ENCODE measurements at places on chromosomes 5 and 9.

- DNase-seq = no peak
Observed at GRCh38 chr9:110146373-110146772, 61.6 kb downstream of the C9orf152 start.

- no peak for DNase-seq
Observed at GRCh38 chr5:51582871-51583394, 199.7 kb downstream of the ISL1 start.

DNA sequence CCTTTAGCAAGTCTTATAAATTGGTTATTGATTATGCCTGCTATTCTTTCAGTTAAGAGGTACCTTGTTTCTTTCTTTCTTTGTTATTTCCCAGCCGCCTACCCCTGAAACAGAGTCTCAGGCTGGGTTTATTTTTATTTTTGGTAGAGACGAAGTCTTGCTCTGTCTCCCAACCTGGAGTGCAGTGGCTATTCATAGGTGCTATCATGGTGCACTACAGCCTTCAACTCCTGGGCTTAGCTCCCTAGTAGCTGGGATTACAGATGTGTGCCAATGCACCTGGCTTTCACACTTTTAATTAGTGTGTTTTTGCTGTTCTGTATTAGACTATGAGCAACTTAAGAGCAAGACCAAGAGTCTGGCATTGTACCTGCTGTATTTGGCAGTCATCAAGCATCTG, 14.2 kb downstream of the MAML1 start:
- DNase-seq = no peak

- no peak for DNase-seq
Observed at GRCh38 chr5:83785176-83785668, 64.6 kb upstream of the HAPLN1 start.

DNA sequence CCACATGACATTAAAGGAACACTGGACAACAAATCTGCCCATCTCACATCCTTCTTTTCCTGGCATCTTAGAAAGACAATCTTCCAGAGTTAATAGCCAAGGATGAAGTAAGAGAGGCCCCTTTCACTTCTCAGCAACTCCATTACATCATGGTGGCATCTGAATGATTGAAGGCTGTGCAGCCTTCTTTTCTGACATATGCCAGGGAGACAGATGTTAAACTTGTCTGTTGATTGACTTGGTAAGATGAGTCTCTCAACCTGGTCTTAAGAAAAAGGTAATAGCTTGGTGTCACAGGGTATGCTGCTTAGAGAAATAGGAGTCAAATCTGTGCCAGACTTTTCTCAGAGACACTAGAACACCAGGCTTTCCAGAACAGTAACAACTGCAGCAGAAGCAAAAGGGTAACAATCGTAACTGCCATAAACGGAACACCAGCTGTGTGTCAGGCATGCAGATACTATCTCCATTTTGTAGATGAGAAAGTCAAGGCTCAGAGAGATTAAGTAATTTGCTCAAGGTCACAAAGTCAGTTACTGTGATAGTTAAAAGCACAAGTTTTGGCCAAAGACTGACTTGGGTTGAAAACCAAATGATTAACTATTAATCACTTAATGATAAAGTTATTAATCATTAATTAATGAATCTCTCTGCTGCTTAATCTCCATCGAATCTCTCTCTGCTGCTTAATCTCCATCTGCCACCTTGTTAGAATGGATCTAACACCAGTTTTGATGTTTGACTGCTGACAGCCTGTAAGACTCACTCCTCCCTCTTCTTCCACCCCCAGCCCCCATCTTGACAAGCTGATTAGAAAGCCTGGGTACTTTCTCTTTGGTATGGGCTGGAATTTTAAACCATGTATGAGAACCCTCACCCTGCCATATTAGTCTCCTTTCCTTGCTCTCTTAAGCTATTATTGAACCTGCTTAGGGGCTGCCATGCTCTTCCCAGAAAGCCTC, 353.5 kb downstream of the ENC1 start:
- DNase-seq = no peak

DNA sequence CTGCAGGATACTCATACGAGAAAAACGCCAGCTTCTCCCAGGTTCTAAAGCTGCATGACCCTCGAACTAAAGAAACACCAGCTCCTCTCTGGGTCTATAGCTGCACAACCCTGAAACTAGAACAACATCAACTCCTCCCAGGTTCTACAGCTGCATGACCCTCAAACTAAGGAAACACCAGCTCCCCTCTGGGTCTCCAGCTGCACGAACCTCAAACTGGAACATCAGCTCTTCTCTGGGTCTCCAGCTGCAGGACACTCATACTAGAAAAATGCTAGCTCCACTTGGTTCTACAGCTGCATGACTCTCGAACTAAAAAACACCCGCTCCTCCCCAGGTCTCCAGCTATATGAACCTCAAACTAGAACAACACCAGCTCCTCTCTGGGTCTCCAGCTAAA, 811.1 kb downstream of the CDH9 start:
- no peak for DNase-seq

DNA sequence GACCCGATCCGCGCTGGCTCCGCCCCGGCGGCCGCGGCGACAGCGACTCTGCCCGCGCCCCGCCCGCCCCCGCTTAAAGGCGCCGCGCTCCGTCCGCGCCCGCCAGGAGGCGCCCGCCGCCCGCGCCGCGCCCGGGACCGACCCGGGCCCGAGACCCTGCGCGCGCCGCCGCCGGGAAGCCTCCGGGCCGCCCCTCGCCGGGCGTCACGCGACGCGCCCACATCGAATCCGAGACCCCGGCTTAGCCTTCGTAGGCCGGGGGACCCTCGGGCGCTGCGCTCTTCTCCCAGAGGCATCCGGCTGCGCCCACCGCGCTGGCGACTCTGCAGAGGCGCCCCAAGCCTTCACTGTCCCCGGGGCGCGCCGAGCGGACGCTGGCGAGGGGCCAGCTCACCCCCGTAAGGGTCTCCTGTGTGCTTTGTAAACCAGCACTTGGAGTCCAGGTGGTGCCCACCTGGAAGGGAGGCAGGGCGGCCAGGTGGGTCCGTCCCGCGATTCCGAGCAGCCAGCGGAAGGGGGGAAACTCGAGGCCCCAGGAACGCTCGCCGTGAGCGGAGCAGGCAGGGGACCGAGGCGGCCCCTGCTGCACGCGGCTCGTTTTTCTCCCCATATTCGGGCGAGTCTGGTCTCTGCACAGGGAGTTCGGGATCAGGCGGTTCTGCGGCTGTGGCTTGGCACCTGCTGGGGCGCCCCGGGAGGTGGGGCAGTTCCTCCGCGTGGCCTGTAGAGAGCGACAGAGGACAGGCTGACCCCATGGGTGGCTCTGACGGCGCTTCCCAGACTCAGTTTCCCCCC, 423 bp upstream of the ABCA2 start:
- peak; percentile 46 for DNase-seq

DNA sequence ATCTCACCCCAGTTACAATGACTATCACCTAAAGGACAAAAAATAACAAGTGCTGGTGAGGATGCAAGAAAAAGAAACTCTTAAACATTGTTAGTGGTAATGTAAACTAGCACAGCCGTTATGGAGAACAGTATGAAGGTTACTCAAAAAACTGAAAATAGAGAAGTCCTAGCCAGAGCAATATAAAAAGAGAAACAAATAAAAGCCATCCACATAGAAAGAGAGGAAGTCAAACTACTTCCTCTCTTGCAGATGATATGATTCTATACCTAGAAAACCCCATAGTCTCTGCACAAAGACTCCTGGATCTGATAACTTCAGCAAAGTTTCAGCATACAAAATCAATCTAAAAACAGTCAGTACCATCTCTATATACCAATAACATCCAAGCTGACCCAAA, 221.5 kb upstream of the FAM174A start:
- DNase-seq = no peak

DNA sequence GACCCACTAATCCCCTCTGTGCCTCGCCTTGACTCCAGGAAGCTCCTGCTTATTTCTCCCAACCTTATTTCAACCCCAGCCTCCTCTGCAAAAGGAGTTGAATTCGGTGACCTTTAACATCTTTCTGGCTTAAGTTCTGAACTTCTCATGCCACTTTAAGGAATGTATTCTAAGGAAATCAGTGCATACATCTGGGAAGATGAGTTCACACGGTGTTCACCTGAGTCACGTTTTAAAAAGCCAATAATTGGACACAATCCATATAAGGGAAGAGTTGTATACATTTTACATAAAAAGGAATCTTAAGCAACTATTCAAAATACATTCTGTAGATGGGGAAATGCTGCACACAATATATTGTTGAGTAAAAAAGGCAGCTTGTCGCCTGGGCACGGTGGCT, 33.2 kb downstream of the FAT2 start:
- no peak for DNase-seq

DNA sequence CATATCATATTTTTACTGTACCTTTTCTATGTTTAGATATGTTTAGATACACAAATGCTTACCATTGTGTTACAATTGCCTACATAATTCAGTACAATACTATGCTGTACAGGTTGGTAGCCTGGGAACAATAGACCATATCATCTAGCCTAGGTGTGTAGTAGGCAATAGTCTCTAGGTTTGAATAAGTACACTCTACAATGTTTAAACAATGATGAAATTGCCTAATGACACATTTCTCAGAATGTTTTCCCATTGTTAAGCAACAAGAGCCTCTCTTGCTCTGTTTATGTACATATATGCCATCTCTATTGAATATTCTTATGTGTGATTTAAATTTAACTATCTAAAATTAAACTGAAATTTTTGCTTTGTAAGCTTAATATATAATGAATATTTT, 209.6 kb upstream of the ST8SIA4 start:
- DNase-seq = no peak

DNA sequence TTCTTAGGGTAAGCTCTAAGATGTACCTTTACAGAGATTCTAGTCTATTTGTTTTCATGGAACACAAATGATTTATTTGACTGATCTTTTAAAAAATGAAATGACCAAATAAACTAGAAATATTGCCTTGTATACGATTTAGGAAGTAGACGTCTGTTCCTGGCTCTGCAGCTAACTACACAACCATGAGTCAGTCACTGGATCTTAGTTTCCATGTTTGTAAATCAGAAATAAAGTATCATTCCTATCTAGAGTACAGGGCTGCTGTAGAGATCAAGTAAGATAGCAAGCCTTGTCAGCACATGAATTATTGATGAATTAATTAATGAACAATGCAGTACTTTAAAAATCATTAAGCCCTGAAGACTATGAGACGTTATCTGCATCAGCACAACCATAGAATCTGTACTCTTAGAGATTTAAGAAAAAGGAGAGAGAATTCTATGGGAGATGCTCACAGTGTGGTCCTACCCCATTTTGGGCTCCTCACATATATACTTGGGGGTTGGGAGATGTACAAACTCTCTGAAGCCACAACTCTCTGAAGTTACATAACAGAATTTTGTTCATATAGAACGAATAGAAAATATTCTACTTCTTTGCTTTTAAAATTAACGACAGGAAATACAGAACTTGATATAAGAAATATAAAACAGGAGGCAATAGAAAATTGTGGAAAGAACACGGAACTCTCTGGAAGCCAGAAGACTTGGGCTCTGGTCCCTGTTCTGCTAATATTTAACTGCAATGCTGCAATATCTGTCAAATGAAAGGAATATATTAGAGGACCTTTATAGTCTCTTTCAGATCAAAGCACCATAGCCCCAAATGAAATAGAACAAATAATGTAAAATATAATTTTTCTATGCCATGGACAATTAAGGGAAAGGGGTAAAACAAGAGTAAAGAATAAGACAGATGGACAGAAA, 48.4 kb upstream of the HNRNPA0 start:
- DNase-seq = no peak

- DNase-seq = no peak
Observed at GRCh38 chr5:126309860-126310259, 113.3 kb upstream of the GRAMD2B start.

GRCh38 chr5:113166852-113167366, 190.3 kb downstream of the DCP2 start:
- no peak for DNase-seq

GRCh38 chr9:86695910-86696424, 251.3 kb downstream of the GAS1 start:
- DNase-seq = no peak

DNA sequence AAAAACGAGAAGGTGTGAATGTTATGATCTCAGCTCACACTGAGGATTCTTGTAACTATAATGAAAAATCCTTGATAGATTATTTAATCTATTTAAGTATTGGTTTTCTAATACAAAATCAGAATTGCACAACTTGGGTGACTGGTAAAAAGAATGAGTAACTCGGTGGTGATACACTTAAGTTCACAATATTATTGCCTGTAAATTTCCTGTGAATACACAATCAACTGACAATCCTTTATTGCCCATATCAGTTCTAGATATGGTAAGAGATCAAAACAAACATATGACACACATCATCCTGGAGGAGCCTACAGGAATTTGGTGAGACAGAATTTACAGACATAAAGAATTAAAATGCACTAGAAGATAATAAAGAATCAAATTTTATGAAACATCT, 14.1 kb upstream of the LURAP1L start:
- no peak for DNase-seq

GRCh38 chr9:114467226-114467750, 38.0 kb downstream of the WHRN start:
- no peak for DNase-seq

- DNase-seq = no peak
Observed at GRCh38 chr9:113973963-113974413, 97.9 kb downstream of the ZNF618 start.

All from stimulated activated CD4-positive, alpha-beta T cell treated with anti-CD3 and anti-CD28 coated beads, TNF-alpha, amount 100 ng/mL, for 1 hour (primary cell).